ENCODE measurements at places on chromosomes 6 and 20.

GRCh38 chr6:100322886-100323285 is 141.8 kb downstream of the SIM1 start:
- no peak for DNase-seq

- DNase-seq: no peak
Observed at GRCh38 chr20:52905241-52905994, 66.7 kb upstream of the TSHZ2 start.

DNA sequence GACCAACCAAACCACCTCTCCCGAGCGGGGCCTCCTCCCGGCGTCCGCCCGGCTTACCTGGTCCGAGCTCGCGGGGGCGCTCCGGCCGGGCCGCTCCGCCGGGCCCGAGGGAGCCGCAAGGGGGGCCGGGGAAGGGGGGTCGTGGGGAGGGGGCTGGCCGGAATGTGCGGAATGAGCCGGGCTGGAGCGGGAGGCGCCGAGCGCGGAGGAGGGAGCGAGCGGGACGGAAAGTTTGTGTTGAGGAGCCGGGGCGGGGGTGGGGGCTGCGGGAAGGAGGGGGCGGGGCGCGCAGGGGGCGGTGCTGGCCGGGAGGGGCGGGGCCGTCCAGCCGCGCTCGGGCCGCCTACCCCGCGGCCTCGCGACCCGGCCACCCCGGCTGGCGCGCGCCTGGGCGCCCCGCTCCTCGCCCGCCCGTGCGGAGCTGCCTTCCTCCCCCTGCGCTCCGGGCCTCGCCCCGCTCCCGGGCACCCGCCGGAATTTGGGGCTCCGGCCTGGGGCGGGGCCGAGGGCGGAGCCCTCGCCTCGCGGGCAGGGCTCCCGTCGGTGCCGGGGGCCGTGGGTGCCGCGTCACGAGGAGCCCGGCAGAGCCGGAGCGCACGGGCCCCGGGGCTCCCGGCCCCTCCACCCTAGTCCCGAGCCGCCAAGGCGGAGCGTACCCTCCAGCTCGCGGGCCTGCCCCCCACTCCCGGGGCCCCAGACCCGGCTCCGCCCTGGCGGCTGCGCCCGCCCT is at the start of gene TEAD3:
TSS of gene TEAD3 (minus strand) at position 239 of the 730 bp plus-strand sequence.
- peak; percentile 21 for DNase-seq

- no peak for DNase-seq
Observed at GRCh38 chr6:14070457-14070856, 47.1 kb upstream of the CD83 start.

- DNase-seq: no peak
Observed at GRCh38 chr20:62354811-62355341, 12.2 kb downstream of the LAMA5 start.

DNA sequence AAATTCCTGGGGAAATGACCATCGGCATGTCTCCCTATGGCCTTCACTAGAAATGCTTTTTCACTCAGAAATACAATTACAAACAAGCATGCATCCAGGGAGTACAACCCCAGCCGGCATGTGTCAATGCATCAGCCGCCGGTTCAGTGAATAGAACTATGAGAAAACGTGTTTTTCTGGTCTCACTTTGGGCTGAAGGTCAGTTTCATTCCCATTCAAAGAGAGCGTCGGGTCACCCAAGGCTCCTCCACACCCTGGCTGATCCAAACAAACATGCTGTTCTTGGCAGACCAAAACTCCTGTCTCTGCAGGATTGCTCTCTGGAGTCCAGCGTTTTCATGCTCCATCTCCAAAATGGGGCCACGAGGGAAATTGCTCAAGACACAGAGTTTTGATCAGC is 35.5 kb upstream of the NXT1 start:
- DNase-seq: no peak

DNA sequence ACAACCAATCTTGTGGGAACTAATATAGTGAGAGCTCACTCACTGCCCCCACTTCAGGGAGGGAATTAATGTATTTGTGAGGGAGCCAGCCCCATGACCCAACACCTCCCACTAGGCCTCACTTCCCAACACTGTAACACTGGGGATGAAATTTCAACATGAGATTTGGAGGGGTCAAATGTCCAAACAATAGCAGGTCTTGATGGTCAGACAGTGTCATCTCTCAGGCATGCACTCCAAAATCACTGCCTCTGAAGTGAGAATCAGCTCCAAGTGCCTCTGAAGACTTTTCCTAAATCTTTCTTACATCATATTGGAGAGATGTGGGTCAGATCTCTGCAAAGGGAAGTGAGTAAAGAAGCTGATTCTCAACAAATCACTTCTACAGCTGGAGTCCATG is 13.8 kb upstream of the SAYSD1 start:
- no peak for DNase-seq

DNA sequence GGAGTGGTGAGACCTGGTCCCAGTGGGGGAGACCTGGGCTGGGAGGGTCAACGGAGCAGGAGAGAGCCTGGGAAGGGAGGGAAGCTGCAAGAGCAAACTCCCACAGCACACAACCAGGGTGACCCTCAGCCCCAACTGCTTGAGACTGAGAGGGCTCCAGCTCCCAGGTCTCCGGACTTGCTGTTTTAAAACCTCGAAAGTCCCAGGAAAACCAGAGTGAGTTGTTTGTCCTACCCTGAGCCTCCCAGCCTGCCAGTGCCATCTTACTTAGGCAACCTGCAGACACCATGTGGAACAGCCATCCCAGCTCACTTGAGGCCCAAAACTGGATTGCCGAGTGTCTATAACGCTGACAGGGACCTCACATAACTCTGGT is 4.8 kb upstream of the NTSR1 start:
- DNase-seq: no peak

GRCh38 chr6:4794140-4794707 is 18.0 kb downstream of the CDYL start:
- no peak for DNase-seq

DNA sequence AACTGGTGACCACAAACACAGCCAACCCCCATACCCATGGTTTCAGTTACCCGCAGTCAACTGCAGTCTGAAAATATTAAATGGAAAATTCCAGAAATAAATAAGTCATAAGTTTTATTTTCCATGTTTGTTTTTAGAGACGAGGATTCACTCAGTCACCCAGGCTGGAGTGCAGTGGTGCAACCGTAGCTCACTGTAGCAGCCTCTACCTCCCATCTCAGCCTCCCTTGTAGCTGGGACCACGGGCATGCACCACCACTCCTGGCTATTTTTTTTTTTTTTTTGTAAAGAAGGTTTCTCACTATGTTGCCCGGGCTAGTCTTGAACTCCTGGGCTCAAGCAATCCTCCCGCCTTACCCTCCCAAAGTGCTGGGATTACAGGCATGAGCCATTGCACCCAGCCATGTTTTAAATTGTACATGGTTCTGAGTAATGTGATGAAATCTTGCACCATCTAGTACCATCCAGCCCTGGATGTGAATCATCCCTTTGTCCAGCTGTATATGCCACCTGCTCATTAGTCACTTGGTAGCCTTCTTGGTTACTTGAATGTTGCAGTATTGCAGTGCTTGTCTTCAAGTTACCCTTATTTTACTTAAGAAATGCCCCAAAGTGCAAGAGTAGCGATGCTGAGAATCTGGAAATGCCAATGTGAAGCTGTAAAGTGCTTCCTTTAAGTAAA is 14.5 kb downstream of the CSNK2A1 start:
- DNase-seq: no peak

- no peak for DNase-seq
Observed at GRCh38 chr6:166629628-166630027, 2.6 kb upstream of the RPS6KA2 start.

- DNase-seq: no peak
Observed at GRCh38 chr6:7828124-7828523, 82.5 kb downstream of the TXNDC5 start.

GRCh38 chr20:34172926-34173325 is 60.9 kb upstream of the EIF2S2 start:
- DNase-seq: no peak

DNA sequence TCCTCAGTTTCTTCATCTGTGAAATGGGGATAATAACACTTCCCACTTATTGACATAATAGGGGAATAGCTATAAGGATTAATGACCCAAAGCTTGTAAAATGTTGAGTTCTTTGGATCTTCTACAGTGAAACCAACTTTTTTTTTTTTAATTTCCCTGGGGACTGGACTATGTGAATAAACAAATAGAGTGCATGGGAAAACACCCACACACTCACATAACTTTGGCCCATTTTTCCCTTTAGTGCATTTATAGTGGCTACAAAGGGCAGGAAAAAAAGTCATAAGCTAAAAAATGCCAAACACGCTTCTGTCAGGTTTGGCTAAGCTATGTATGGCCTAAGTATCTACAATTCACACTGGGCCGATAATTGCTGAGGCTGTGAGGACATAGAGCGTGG is 406.2 kb upstream of the JAG1 start:
- no peak for DNase-seq

DNA sequence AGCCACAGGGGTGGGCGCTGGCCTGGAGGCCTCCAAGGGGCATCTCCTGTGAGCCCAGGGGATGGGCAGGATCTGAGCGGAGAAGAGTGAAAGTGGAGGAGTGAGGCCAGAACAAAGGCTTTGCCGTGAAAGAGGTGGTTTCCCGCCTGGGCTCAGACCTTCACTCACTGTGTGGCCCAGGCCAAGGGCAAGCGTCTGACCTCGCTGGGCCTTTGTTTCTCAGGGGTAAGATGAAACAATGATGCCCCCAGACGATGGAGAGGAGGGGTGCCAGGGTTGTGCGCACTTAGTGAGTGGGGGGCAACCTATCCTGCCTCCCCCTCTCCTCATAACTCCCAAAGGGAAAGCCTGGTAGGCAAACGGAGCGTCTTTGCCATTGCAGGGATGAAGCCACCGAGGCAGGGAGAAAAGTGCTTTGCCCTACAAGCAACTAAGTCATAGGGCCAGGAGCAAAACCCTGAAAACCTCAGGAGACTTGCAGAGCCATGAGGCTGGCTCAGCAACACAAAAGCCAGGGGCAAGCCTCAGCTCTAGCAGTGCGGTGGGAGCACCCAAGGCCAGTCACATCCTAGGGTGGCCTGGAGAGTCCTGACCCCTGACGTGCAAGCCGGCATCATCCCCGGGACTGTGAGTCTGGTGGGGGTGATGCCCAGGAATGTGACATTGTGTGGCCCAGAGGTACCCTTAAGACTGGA is 897 bp upstream of the STMN3 start:
- DNase-seq: no peak
